Activated CD8-positive, alpha-beta T cell treated with anti-CD3 and anti-CD28 coated beads for 36 hours (primary cell): ENCODE measurements at places on chromosomes 2 and 18. TPM values are rescaled to one million over a fixed set of nuclear protein-coding genes. Genes with fewer than 3 reads are reported as not detected.

TTC21B gene
- 22.1 TPM for total RNA-seq

PFN4 gene
- not detected for total RNA-seq

ACMSD gene
- total RNA-seq: not detected

DSG1 gene
- not detected for total RNA-seq
